ENCODE measurements at places on chromosomes 4 and X.

GRCh38 chr4:15714141-15714540 is 11.3 kb downstream of the BST1 start:
- no peak for DNase-seq

DNA sequence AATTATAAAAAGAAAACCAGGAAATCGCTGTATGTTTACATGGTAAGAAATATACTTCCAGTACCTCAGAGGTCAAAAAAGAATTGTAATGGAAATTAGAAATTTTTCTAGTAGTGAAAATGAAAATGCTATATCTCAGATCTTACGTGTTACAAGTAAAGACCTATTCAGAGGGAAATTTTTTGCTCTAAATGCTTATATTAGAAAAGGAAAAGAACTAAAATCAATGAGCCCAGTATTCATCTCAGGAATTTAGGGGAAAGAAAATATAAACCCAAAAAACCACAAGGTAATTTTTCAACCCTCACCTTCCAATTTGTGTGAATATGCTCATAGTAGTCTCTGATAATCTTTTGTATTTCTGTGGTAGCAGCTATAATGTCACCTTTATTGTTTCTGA is 145.6 kb downstream of the RAP1GDS1 start:
- no peak for DNase-seq

DNA sequence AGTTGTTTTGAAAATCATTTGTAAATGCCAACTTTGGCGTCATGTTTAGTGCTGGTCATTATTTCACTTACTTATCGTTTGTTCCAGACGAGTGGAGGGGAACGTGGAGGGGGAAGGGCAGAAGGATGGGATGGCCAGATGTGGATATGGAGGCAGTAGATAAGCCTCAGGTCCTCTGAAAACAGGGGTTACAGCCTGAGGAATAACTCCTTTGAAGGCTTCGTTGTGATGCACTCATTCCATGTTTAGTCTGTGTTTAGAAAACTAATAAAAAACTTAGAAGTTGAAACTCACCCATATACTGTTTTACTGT is 1.1 kb downstream of the MOB1B start:
- DNase-seq, result no peak

- DNase-seq, result no peak
Measured at GRCh38 chrX:41666251-41666650, 22.5 kb upstream of the GPR34 start.

GRCh38 chrX:18883234-18883960 is 100.5 kb downstream of the PHKA2 start:
- DNase-seq, result no peak

DNA sequence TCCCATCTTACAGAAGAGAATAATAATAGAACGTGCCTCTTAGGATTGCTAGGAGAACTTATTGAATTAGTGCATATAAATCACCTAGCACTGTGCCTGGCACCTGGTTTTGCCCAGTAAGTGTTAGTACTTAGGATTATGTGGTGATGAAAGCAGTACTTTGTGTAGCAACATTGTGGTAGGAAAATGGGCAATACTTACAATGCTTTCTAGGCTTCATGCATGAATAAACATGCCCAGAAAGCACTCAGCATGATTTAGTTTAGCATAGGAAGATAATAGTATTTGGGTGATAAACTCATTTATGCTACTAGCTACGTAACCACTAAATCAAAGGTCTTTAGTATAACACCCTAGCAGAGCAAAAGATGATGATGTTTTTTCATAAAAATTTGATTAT is 105.6 kb downstream of the NEUROG2 start:
- DNase-seq, result peak; percentile 70

DNA sequence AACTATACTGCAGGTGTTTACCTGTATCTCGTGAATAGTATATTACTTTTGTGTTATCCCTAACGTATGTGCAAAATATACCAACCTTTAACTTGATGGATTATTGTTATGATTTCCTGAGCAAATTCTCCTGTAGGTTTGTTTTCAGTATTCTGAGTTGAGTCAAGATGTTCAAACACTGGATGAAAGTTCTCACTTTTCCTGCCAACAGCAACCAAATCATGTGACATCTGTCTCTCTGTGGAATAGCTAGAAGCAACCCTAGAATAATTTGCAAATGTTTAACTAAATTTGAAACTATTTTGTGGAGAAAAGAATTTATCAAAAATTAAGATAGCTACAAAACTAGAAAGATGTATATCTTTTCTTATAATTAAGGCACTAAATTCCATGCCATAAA is 35.6 kb downstream of the BCLAF3 start:
- no peak for DNase-seq

- DNase-seq, result no peak
Measured at GRCh38 chr4:182549356-182549755, 306.2 kb downstream of the TENM3 start.

DNA sequence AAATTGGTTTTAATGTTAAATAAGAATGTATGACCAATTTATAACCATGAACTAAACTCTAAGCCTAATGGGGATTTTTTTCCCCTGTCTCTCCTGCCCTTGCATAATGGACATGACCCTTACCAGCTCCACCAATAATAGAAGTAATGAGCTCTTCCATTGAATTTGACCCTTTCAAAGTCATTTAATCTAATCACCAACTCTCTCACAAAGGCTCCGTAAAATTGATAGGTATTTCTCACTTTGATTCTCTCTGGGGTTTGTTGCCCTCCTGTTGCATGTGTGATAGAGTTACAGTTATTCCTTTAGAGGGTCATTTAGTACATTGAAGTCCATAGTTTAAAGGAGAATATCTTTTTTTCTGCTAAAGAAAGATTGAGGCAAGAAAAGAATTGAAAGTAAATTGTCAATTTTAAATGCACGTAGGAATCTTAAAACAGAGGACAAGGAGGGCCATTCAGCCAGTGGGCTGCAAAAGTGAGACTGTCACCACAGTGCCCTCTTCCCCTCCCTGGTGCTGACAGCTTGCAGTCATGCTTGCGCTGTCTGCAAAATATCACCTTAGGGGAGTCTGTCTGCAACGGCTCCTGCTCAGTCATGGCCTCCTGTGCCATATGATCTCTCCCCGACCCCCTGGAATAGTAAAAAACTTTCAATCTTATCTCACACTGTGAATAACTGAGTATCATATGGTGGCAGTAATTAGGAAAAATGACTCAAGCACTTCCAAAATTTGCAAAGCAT is 307.5 kb upstream of the GNPDA2 start:
- no peak for DNase-seq

GRCh38 chr4:6335040-6335590 is 65.5 kb downstream of the WFS1 start:
- DNase-seq, result no peak

DNA sequence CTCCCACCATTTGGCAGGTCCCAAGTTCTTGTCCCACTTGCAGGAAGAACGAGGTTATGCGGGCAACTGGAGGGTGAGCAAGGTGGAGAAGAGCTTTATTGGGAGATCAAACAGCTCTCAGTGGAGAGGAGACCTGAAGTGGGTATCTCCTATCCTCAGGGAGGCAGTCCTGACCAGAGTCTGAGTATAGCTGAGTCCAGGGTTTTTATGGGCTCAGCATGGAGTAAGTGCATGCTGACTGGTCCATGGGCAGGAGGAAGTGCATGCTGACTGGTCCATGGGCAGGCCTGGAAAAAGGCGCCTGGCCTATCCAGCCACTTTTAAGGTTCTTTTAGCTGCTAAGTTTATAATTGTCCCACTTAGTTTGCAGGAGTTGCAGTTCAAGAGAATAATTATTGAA is 7.4 kb upstream of the HNRNPD start:
- DNase-seq, result no peak

- no peak for DNase-seq
Measured at GRCh38 chr4:113563691-113564378, 197.7 kb downstream of the CAMK2D start.

GRCh38 chrX:109155161-109155560 is 326.7 kb downstream of the GUCY2F start:
- DNase-seq, result no peak

DNA sequence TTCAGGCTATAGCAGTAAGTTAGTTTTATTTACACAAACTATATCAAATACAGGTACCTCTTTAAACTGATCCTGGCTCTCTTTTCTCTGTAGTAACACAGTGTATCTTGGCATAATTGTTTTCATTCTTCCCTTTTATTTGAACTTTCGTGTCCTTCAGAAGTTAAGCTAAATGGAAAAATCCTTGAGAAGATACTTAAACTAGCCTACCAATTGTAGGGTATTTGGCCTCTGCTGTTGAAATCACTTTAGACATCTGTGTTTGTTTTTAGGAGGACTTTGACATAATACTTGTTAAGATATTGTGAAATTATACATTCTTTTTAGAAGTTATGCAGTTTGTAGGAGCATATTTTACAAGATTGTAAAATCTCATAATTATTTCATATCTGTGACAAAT is 90.3 kb upstream of the GK2 start:
- DNase-seq, result no peak

- DNase-seq, result no peak
Measured at GRCh38 chr4:106795326-106795725, 240.8 kb downstream of the DKK2 start.

DNA sequence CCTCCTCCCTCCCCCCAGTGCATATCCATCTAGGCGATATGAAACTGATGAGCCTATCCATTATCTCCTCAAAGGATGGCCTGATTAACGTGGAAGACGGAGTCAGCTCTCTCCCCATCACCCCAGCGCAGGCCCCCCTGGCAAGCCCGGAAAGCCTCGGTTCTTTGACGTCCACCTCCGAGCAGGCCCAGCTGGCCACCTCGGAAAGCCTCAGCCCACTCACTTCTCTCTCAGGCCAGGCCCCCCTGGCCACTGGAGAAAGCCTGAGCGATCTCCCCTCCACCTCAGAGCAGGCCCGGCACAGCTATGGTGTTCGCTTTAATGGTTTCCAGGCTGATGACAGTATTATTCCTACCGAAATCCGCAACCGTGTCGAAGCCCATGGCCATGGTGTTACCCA is 14.8 kb downstream of the GABRQ start:
- no peak for DNase-seq

DNA sequence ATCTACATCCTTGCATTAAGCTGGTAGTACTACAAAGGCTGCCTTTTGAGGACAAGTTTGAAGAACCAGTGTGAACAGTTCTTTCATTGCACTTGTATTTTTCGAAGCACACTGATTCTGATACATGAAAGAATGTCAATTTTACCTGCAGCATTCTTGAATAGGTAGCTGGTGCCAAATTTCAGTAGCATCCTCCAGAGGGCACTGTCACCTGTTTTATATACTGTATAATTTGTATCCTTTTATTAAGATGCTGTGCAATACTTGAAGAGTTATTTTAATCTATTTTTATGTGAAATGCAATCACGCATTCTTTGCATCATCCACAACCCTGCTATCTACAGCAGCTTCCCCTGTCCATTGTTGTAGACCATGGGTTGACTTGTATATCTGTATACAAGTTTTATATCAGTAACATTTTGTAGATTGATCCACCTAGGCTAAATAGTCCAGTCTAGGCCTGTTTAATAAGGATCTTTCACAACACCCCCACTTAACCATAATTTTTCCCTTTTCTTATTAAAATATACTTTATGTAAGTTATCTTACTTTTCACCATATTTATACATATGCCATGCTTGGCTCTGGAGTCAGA is 325.7 kb downstream of the PCDH7 start:
- DNase-seq, result no peak

DNA sequence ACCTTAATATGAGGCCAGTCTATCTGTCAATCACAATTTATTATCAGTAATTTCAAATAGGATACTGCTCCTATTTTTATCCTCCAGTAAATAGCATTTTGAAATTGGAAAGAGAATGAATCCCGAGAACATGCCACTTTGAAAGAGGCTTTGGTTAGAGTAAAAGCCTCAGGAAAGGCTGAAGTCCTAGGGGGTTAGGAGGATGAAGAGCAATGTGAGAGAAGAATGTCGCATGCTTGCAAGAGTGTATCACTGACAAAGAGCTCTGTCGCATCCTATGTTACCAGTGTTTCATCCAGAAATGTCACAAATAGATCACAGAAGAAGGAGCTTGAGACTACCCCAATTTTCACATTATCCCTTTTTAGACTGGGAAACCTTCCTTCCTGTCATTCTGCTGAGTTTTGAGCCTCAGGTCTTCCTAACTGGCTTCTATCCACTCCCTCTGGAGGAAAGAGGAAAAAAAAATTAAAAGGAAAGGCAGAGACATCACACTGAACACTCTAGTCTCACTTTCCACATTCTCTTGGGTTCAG is 39.8 kb downstream of the GPM6A start:
- no peak for DNase-seq

DNA sequence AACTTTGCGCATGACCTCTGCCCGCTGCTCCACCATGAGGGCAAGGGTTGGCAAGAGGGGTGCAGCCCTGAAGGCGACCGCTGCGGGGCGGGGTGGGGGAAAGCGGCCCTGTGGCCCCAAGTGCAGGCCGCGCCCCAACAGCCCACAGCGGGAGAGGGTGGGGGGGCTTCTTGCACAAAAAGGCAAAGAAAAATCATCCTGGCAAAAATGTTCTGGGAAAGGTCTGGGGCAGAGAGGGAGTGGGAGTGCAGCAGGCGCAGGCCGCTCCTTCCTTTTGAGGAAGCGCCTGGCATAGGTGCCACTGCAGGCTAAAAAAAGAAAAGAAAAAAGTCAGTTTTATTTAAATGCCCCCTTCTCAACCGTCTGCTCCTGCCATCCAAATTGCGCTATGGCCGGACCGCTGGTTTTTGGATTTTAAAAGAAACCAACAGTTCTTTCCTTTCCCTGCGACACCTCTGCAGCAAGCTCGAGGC is 1.4 kb downstream of the ARX start:
- no peak for DNase-seq

DNA sequence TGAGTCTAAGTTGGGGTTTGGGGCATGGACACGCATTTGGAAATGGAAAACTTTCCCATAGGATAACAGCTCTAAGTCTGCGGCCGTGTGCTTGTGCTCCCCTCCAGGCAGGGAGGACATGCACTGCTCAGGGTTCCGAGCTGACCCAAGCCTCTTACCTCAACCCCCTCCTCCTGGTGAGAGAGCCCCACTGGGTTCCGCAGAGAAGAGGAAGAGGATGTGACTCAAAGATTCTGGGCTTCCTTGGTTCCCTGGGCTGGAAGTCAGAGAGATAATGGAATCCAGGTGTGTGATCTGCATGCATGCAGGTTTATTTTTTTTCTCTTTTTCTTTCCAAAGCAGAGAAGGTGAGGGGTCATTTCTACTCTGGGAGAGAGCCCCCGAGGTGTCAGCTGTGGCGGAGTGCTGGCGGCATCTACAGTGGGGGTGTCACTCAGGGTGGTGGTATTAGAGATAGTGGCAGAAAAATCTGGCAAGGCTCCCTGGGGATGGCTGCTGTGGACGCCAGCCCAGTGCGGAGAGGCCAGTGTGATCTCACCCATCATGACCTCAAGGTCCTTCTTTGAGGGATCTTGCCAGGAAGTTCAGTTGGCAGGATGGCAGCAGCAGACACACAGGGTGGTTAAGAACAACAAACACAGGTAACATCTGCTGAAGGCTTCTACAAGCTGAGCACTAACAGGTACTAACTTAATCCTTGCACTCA is 168.7 kb upstream of the HAND2 start:
- DNase-seq, result no peak

- DNase-seq, result no peak
Measured at GRCh38 chr4:176729489-176729888, 63.2 kb downstream of the VEGFC start.

GRCh38 chr4:140080883-140081282 is 73.1 kb downstream of the MAML3 start:
- DNase-seq, result no peak

GRCh38 chr4:27178061-27178460 is 317.4 kb downstream of the STIM2 start:
- DNase-seq, result no peak

All from NCI-H774 (cell line).